ENCODE measurements at places on chromosomes 1 and 21. TPM values are rescaled to one million over a fixed set of nuclear protein-coding genes. Genes with fewer than 3 reads are reported as not detected.

The MRPL55 gene
- 23.6 TPM for total RNA-seq

- H3K27me3 ChIP-seq: no peaks in the 10 kb centered on the region
- no peaks in the 10 kb centered on the region for H3K36me3 ChIP-seq
- peaks cover 4% of the 10 kb centered on the region for H3K4me1 ChIP-seq
- no peak overlapping the region for H3K27ac ChIP-seq
- DNase-seq: no peak
Measured at GRCh38 chr1:20151906-20152598, 12.9 kb downstream of the PLA2G2F start.

DNA sequence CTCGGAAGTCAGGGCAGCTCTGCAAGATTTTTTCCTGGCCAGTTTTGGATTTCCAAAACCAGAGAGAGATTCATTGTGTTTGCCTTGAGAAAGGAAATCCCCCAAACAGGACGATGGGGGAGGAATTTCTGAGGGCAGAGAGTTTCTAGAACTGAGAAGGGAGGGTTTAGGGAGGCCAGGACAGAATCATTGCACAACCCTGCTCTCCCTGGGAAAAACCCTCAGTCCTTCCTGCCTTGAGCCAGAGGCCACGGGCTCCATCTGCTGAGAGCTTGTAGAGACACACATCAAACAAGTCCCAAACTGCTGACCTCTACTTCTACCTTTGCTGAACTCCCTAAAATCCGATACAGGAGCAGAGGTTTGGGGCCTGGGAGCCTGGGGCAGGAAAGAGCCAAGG lies 99.7 kb downstream of the NMNAT2 start:
- no peaks in the 10 kb centered on the region for H3K36me3 ChIP-seq
- H3K27me3 ChIP-seq: no peaks in the 10 kb centered on the region
- DNase-seq: peak; percentile 92
- peaks cover 19% of the 10 kb centered on the region for H3K4me1 ChIP-seq

DNA sequence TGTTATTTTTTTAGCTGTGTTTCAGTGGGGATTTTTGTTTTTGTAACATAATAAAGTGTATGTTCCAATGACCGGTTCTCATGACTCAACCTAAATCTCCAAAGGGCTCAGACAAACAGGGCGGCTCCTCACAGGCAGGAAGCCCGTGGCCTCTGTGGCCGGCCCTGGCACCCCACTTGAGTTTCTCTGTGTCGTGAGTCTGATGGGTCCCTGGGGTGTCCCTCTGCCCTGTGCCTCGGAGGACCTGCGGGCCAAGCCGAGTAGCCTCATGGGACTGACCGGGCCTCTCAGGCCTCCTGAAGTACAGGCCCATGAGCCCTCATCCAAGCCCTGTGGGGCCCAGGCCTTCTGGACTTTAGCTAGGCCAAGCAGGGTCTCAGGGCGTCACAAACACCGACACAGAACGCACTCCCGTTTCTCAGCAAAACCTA lies 16.1 kb upstream of the CCDC27 start:
- H3K27me3 ChIP-seq: no peaks in the 10 kb centered on the region
- peaks cover 56% of the 10 kb centered on the region for H3K36me3 ChIP-seq
- H3K4me1 ChIP-seq: no peaks in the 10 kb centered on the region
- no peak overlapping the region for H3K27ac ChIP-seq

The IL12RB2 gene
- total RNA-seq: not detected

DNA sequence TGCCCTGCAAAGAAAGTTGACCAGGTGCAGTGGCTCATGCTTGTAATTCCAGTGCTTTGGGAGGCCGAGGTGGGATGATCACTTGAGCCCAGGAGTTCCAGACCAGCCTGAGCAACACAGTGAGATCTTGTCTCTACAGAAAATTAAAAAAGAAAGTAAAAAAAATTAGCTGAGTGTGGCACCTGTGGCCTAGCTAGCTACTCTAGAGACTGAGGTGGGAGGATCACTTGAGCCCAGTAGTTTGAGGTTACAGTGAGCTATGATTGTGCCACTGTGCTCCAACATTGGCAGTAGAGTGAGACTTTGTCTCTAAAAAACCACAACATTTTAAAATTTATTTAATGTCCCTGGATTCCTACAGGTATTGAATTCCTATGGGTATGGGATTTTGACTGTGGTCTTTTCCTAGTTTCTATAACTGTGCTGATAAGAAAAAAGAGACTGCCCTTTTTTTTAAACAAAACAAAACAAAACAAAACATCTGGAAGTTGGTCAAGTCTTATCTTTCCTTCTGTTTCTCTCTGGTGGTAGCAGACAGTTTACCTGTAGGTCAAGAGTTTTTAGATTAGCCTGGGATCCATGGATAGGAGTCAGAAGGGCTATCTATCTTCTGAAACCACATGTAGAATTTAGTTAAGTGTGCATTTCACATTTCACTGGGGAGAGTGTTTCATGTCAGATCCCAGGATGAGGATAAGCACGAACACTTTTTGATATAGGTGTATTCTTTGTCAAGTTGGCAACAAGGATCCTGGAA lies 18.8 kb downstream of the UCK2 start:
- H3K27ac ChIP-seq: no peak overlapping the region
- no peaks in the 10 kb centered on the region for H3K27me3 ChIP-seq
- no peaks in the 10 kb centered on the region for H3K36me3 ChIP-seq
- H3K4me3 ChIP-seq: no peak overlapping the region

The SPRR2A gene
- total RNA-seq: not detected

- no peak overlapping the region for H3K4me3 ChIP-seq
- H3K36me3 ChIP-seq: no peaks in the 10 kb centered on the region
- no peak overlapping the region for H3K27ac ChIP-seq
- DNase-seq: no peak
Measured at GRCh38 chr1:206551986-206552326, 44.6 kb downstream of the RASSF5 start.

The RGS8 gene
- not detected for total RNA-seq

DNA sequence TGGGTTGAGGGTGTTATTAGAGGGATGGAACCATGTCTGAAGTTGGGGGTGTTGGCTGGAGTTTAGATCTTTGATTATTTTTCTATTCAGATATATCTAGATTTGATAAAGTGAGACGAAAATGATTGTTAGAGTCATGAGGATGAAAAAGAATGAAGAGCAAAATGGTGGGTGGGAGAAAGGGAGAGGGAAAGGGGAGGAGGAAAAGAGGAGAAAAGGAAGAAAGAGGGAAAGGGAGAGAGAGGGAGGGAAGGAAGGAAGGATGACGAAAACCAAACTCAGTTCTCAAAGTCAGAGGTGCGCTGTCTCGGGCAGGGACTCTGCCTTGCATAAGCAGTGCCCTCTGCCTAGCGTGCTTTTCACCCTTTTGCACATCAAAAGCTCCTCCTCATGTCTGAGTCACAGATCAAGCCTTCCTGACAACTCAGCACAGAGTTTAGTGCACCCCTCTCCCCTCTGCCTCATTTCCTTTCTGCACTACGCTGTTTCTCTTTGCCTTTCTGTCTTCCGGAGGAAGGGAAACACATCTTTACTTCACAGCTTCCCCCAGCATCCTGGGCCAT lies 225.8 kb upstream of the PROX1 start:
- H3K4me1 ChIP-seq: no peaks in the 10 kb centered on the region
- H3K36me3 ChIP-seq: no peaks in the 10 kb centered on the region
- H3K27ac ChIP-seq: no peak overlapping the region
- H3K4me3 ChIP-seq: no peak overlapping the region
- no peaks in the 10 kb centered on the region for H3K27me3 ChIP-seq

The FAM3B gene
- not detected for total RNA-seq

DNA sequence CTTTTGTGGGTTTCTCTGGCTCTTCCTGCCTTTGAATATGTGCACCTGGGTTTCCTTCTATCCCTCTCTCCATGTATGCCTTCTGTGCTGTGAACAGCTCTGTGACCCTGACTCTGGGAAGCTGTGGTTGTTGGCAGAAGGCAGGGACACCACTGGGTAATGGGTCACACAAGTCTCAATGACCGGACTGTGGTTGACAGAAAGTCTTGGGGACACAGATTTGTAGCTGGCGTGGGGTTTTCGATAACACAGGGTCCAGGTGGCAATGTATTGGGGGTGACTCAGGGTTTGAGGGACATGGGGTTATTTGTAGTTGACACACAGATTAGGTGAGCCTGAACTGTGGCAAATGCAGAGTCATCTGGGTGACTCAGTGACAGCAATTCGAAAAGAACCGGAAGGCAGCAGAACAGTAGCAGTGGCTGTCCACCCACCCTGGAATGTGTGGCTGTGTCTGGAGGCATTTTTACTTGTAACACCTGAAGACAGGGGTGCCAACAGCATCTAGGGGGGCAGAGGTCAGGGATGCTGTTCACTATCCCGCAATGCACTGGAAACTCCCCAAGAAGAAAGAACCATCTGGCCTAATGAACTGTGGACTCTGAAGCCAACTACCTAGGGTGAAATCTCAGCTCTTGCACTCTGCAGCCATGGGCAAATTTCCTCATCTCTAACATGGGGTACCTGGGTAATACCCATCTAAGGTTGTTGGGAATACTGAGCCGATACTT lies 13.0 kb upstream of the SLC6A9 start:
- H3K36me3 ChIP-seq: no peaks in the 10 kb centered on the region
- no peak for DNase-seq
- H3K27me3 ChIP-seq: no peaks in the 10 kb centered on the region
- no peaks in the 10 kb centered on the region for H3K4me1 ChIP-seq
- no peak overlapping the region for H3K4me3 ChIP-seq

GRCh38 chr1:234658138-234658537 lies 48.2 kb upstream of the IRF2BP2 start:
- no peak for DNase-seq
- no peaks in the 10 kb centered on the region for H3K27me3 ChIP-seq
- no peak overlapping the region for H3K27ac ChIP-seq
- no peaks in the 10 kb centered on the region for H3K4me1 ChIP-seq

The TRIM67 gene
- total RNA-seq: not detected

Data from ascending aorta (tissue), 2 donors.